ENCODE measurements at places on chromosomes 5 and 9. TPM values are rescaled to one million over a fixed set of nuclear protein-coding genes. Genes with fewer than 3 reads are reported as not detected.

Gene TMEM245
- 50.4 TPM for total RNA-seq

Gene KIF4B
- not detected for total RNA-seq

Gene SV2C
- not detected for total RNA-seq

Gene SLC25A48
- total RNA-seq: not detected

Gene SPATA31C1
- total RNA-seq: 0.13 TPM

Gene PTCH1
- 2.6 TPM for total RNA-seq

Gene POU5F2
- 0.16 TPM for total RNA-seq

Gene MED27
- total RNA-seq: 26.4 TPM

Gene FLT4
- 0.38 TPM for total RNA-seq

Gene CARTPT
- total RNA-seq: not detected

Gene LCN10
- not detected for total RNA-seq

Gene ACOT12
- total RNA-seq: not detected

Gene PCA3
- not detected for total RNA-seq

Gene PCDHGA2
- total RNA-seq: 1.1 TPM

Gene RXRA
- 29.4 TPM for total RNA-seq

Gene WNK2
- total RNA-seq: 0.13 TPM

Gene NTRK2
- under 0.01 TPM for total RNA-seq

Gene BAAT
- 0.13 TPM for total RNA-seq

Gene HTR1A
- total RNA-seq: not detected

Gene ADAMTSL2
- 0.25 TPM for total RNA-seq

Gene ANKRD31
- total RNA-seq: not detected

Gene CD180
- total RNA-seq: not detected

Gene SLC31A1
- 12.1 TPM for total RNA-seq

Gene CCDC183
- total RNA-seq: not detected

Gene PLAC8L1
- total RNA-seq: not detected

All from mesangial cell (primary cell).